ENCODE measurements at places on chromosomes 6 and 20. TPM values are rescaled to one million over a fixed set of nuclear protein-coding genes. Genes with fewer than 3 reads are reported as not detected.

SLC26A8 gene
- not detected for total RNA-seq

ZSCAN23 gene
- total RNA-seq, result 1.1 TPM

NKX2-4 gene
- total RNA-seq, result 3.9 TPM

DEFB132 gene
- total RNA-seq, result not detected

ABCF1 gene
- 74.7 TPM for total RNA-seq

MEI4 gene
- total RNA-seq, result not detected

RAET1L gene
- not detected for total RNA-seq

DSP gene
- not detected for total RNA-seq

OPRL1 gene
- 0.43 TPM for total RNA-seq

BPI gene
- 0.06 TPM for total RNA-seq

TMX4 gene
- total RNA-seq, result 119 TPM

OPN5 gene
- not detected for total RNA-seq

SIRPG gene
- total RNA-seq, result not detected

IL17F gene
- not detected for total RNA-seq

ARMH2 gene
- not detected for total RNA-seq

HUS1B gene
- 0.15 TPM for total RNA-seq

KCNK5 gene
- 9.5 TPM for total RNA-seq

SEMG1 gene
- not detected for total RNA-seq

FHL5 gene
- total RNA-seq, result not detected

BTN1A1 gene
- not detected for total RNA-seq
